Hepatocyte (in vitro differentiated cells): ENCODE measurements at places on chromosomes 7 and 10. TPM values are rescaled to one million over a fixed set of nuclear protein-coding genes. Genes with fewer than 3 reads are reported as not detected.

Gene DMTF1
- 74.3 and 75.1 TPM in 2 replicates for total RNA-seq

Gene NUDT13
- 3.4 and 3.9 TPM in 2 replicates for total RNA-seq

Gene RAB11FIP2
- 32.5 and 38.4 TPM in 2 replicates for total RNA-seq

Gene COL1A2
- total RNA-seq, result 1,011 and 1,836 TPM in 2 replicates

Gene GIMAP1
- 0.20 TPM in 1 of 2 replicates, not detected in the other for total RNA-seq

Gene UBE2D1
- total RNA-seq, result 26.6 and 28.7 TPM in 2 replicates

Gene MRM2
- 14.8 and 17.9 TPM in 2 replicates for total RNA-seq

Gene ENTPD1
- 6.2 and 8.9 TPM in 2 replicates for total RNA-seq

Gene ANKRD1
- total RNA-seq, result 99.9 and 105 TPM in 2 replicates

DNA sequence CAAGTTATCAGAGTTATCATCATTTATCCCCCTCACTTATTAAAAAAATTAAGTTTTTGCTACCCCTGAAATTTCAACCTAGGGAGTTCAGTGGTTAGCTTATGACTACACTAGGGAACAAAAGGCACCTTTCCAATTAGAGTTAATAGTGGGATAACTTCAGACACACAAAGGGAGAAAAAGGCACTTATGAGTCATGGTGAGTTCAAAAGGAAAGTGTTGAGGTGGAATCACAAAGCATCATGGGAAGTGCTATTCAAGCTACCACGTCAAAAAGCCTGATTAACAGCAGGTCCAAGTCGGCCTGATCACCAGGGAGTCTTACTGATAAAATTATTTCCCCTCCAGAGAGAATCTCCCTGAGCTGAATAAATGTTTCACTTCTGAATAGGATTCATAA lies 165.7 kb downstream of the C7orf25 start:
- H3K4me3 ChIP-seq, result no peak overlapping the region
- no peaks in the 10 kb centered on the region for H3K4me1 ChIP-seq
- H3K27ac ChIP-seq, result no peak overlapping the region
- H3K27me3 ChIP-seq, result no peaks in the 10 kb centered on the region
- no peak for DNase-seq
- no peaks in the 10 kb centered on the region for H3K36me3 ChIP-seq

- no peaks in the 10 kb centered on the region for H3K27me3 ChIP-seq
- H3K36me3 ChIP-seq, result no peaks in the 10 kb centered on the region
- DNase-seq, result no peak
- no peak overlapping the region for H3K27ac ChIP-seq
- no peaks in the 10 kb centered on the region for H3K4me1 ChIP-seq
Measured at GRCh38 chr7:54485044-54485443, 57.1 kb upstream of the VSTM2A start.

GRCh38 chr7:148447221-148447849 lies 143.2 kb upstream of the C7orf33 start:
- no peak for DNase-seq
- H3K4me3 ChIP-seq, result no peak overlapping the region
- H3K27ac ChIP-seq, result peak overlapping the region; percentile 64
- H3K4me1 ChIP-seq, result peaks cover 11% of the 10 kb centered on the region
- H3K36me3 ChIP-seq, result no peaks in the 10 kb centered on the region
- no peaks in the 10 kb centered on the region for H3K27me3 ChIP-seq

- no peaks in the 10 kb centered on the region for H3K27me3 ChIP-seq
- DNase-seq, result no peak
- peaks cover 19% of the 10 kb centered on the region for H3K4me1 ChIP-seq
- no peak overlapping the region for H3K27ac ChIP-seq
- H3K4me3 ChIP-seq, result no peak overlapping the region
- no peaks in the 10 kb centered on the region for H3K36me3 ChIP-seq
Measured at GRCh38 chr10:20893297-20893696, 3.8 kb downstream of the NEBL start.

GRCh38 chr7:45663965-45664633 lies 89.9 kb downstream of the ADCY1 start:
- H3K4me1 ChIP-seq, result no peaks in the 10 kb centered on the region
- no peak overlapping the region for H3K4me3 ChIP-seq
- no peaks in the 10 kb centered on the region for H3K36me3 ChIP-seq
- no peaks in the 10 kb centered on the region for H3K27me3 ChIP-seq

DNA sequence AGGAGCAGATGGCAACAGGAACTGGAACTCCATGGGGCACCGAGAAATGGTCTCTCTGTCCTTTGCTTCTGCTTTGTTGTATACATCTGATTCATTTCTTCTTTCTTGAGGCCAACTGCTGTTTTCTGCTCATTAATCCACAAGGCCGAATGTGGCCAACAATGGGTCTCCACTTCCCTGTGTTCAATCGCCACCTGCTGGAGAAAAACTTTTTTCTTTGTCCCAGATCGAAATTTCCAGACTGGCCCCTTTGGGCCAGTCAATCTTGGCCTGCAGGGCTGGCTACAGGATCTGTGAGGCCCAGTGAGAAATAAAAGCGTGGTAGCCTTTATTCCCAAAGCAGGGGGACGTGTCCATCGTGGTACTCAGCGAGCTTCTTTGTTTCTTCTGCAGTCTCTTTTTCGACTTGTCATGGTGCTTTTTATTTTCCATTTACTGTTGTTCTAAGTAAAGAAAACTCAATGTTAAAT lies 58.8 kb downstream of the PARP12 start:
- no peaks in the 10 kb centered on the region for H3K4me1 ChIP-seq
- H3K27ac ChIP-seq, result no peak overlapping the region
- no peak overlapping the region for H3K4me3 ChIP-seq
- no peaks in the 10 kb centered on the region for H3K27me3 ChIP-seq

GRCh38 chr10:74244807-74245206 lies 93.8 kb downstream of the ADK start:
- no peak for DNase-seq
- no peak overlapping the region for H3K4me3 ChIP-seq
- no peaks in the 10 kb centered on the region for H3K27me3 ChIP-seq
- H3K36me3 ChIP-seq, result no peaks in the 10 kb centered on the region
- H3K4me1 ChIP-seq, result no peaks in the 10 kb centered on the region

DNA sequence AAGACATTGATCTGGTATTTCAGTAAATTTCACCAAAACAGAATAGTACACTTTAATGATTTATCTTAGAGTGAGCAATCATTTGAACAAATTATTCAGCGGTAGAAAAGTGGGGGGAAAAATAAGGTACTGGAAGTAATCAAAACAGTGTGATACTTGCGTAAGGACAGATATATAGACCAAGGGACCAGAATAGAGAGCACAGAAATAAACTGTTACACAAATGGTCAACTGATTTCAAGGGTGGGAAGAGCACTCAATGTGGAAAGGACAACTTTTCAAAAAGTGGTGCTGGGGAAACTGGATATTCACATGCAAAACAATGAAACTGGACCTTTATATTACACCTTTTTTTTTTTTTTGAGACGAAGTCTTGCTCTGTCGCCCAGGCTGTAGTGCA lies 119.9 kb downstream of the NRBF2 start:
- no peak for DNase-seq
- no peaks in the 10 kb centered on the region for H3K27me3 ChIP-seq
- peaks cover 12% of the 10 kb centered on the region for H3K4me1 ChIP-seq

DNA sequence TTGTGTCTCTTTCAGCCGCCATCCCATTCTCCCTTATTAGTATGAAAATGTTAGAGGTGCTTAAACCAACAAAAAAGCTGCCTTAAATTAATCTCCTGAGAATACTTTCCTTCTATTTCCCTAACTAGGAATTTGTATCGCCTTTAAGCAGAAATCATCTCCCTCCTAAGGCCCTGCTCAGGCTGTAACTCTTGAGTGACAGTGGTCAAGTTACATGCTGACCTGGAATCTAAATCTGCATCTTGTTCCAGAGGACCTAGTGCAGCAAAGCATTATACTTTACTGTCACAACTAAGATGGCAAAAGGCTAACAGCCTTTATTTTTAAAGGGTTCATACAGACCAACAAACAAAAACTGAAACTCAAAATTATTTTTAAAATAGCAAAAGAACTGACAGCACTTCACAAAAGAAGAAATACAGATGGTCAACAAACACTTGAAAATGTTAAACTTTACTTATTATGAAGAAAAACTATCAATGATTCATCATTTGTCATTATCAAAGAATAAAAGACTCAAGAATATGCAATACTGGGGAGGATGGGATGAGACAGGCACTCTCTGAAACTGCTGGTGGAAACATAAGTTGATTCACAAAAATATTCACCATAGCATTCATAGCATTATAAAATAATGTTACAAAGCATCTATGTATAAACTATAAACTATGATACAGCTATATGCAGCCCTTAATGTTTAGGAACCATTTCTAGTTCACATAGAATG lies 11.0 kb downstream of the CYREN start:
- H3K4me1 ChIP-seq, result peaks cover 10% of the 10 kb centered on the region
- H3K27me3 ChIP-seq, result no peaks in the 10 kb centered on the region
- no peak overlapping the region for H3K4me3 ChIP-seq
- H3K36me3 ChIP-seq, result no peaks in the 10 kb centered on the region
- DNase-seq, result no peak
- H3K27ac ChIP-seq, result peak overlapping the region; percentile 66

DNA sequence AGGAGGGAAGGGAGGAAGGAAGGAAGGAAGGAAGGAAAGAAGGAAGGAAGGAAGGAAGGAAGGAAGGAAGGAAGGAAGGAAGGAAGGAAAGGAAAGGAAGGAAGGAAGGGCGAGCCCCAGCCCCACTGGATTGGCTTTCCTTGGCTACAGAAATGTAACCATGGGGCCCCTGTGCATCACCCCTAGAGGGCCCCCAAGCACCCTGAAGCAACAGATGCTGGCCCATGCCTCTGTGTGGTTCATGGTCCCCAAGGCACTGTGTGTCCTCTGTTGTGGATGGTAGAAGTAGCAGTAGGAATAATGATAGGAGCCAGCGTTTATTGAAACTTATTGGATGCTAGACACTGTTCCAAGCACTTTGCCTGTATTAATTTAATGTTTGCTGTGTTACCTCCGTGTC lies 116.6 kb upstream of the MACROH2A2 start:
- H3K27me3 ChIP-seq, result peaks cover 4% of the 10 kb centered on the region
- no peaks in the 10 kb centered on the region for H3K4me1 ChIP-seq
- H3K36me3 ChIP-seq, result no peaks in the 10 kb centered on the region
- H3K4me3 ChIP-seq, result no peak overlapping the region
- no peak for DNase-seq

- no peaks in the 10 kb centered on the region for H3K27me3 ChIP-seq
- no peaks in the 10 kb centered on the region for H3K36me3 ChIP-seq
- no peak overlapping the region for H3K27ac ChIP-seq
Measured at GRCh38 chr7:54349229-54349628, 192.9 kb upstream of the VSTM2A start.

- H3K27me3 ChIP-seq, result peaks cover 5% of the 10 kb centered on the region
- H3K4me3 ChIP-seq, result no peak overlapping the region
- DNase-seq, result no peak
- H3K4me1 ChIP-seq, result no peaks in the 10 kb centered on the region
- H3K36me3 ChIP-seq, result no peaks in the 10 kb centered on the region
Measured at GRCh38 chr7:76257973-76258372, 44.5 kb upstream of the HSPB1 start.

DNA sequence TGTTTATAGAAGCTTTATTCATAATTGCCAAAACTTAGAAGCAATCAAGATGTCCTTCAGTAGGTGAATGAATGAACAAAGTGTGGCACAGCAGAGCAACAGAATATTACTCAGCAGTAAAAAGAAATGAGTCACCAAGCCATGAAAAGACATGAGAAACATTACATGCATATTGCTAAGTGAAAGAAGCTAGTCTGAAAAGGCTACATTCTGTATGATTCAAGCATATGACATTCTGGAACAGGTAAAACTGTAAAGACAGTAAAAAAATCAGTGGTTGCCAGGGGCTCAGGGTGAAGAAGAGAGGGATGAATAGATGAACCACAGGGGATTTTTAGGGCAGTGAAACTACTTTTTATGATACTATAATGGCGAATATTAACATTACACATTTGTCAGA lies 80.9 kb upstream of the APBB1IP start:
- H3K27ac ChIP-seq, result no peak overlapping the region
- no peak overlapping the region for H3K4me3 ChIP-seq
- H3K4me1 ChIP-seq, result no peaks in the 10 kb centered on the region
- no peaks in the 10 kb centered on the region for H3K36me3 ChIP-seq

GRCh38 chr10:132096223-132096622 lies 30.5 kb downstream of the JAKMIP3 start:
- no peaks in the 10 kb centered on the region for H3K36me3 ChIP-seq
- no peak overlapping the region for H3K4me3 ChIP-seq
- peak; percentile 63 for DNase-seq
- no peak overlapping the region for H3K27ac ChIP-seq
- no peaks in the 10 kb centered on the region for H3K4me1 ChIP-seq

DNA sequence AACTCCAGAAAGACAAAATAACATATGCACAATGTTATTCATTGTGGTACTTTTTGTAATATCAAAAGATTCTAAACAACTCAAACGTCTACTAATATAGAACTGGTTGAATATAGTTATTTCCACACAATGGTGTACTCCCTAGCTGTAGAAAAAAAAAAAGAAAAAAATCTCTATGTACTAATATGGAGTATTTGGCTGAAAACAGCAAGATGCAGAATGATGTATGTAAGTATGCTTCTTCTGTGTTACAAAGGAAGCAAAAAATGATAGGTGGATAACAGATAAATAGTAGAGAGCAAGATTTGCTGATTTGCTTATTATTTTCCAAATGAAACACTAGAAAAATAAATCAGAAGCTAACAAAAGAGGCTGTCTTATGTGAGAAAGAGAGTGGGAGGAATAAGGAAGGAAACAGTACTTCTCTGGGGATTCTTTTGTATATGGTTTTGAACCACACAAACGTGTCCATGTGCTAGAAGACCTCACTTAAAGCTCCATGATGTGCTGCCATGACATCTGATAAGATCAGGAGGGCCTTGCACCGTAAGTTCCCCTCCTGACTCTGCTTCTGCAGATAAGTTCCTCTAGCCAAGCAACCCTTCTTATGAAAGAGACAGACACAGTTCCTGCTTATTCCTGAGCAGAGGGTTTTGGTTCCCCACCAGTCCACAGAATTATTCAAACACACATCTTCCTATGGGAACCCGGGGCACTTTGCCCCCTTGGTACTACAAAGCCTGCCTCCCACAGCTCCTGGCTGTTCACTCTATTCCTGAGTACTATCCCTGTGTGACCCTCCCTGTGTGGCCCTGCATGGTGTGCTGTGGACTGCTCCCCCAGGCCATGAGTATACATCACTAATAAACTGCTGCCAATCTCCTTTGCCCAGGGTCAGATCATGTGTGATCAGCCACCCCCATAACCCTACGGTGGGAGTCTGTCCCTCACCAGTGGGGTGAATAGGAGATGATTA lies 159.1 kb downstream of the CCDC71L start:
- no peaks in the 10 kb centered on the region for H3K4me1 ChIP-seq
- H3K36me3 ChIP-seq, result no peaks in the 10 kb centered on the region
- H3K27me3 ChIP-seq, result no peaks in the 10 kb centered on the region
- H3K27ac ChIP-seq, result no peak overlapping the region
- no peak for DNase-seq

- DNase-seq, result peak; percentile 23
- H3K27me3 ChIP-seq, result no peaks in the 10 kb centered on the region
- H3K4me3 ChIP-seq, result peak overlapping the region; percentile 90
- peak overlapping the region; percentile 100 for H3K27ac ChIP-seq
Measured at GRCh38 chr7:148699782-148700629, 1.3 kb downstream of the CUL1 start.

GRCh38 chr10:7811000-7811399 lies 7.3 kb upstream of the TAF3 start:
- no peaks in the 10 kb centered on the region for H3K36me3 ChIP-seq
- no peak overlapping the region for H3K27ac ChIP-seq
- DNase-seq, result no peak

GRCh38 chr10:119331061-119331460 lies 123.7 kb downstream of the GRK5 start:
- peaks cover 20% of the 10 kb centered on the region for H3K4me1 ChIP-seq
- H3K4me3 ChIP-seq, result no peak overlapping the region
- H3K36me3 ChIP-seq, result no peaks in the 10 kb centered on the region
- DNase-seq, result no peak
- H3K27ac ChIP-seq, result peak overlapping the region; percentile 1
